ENCODE measurements at places on chromosomes 1 and 21. TPM values are rescaled to one million over a fixed set of nuclear protein-coding genes. Genes with fewer than 3 reads are reported as not detected.

The AADACL3 gene
- total RNA-seq: 13.5 TPM

The TSTD1 gene
- total RNA-seq: 123 TPM

The KCNC4 gene
- 15.8 TPM for total RNA-seq

The DAB1 gene
- 0.34 TPM for total RNA-seq

The LCE3D gene
- total RNA-seq: 27.1 TPM

The TAF1A gene
- 3.9 TPM for total RNA-seq

DNA sequence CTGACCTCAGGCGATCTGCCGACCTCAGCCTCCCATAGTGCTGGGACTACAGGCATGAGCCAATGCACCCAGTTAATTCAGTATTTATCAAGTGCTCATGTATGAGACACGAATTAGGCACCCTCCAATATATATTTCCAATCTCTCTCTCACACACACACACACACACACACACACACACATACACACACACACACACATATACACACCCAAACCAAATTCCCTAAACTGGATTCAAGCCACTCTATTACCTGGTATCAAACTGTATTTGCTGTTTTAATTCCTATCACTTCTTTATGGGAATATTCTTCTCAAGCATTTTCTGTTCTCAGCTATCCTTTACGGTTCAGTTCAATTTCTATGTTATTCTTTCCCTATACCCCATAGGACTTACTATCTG lies 8.5 kb downstream of the ZNF644 start:
- no peaks in the 10 kb centered on the region for H3K27me3 ChIP-seq
- DNase-seq: no peak
- no peak overlapping the region for H3K4me3 ChIP-seq
- H3K4me1 ChIP-seq: peaks cover 30% of the 10 kb centered on the region
- H3K36me3 ChIP-seq: no peaks in the 10 kb centered on the region

DNA sequence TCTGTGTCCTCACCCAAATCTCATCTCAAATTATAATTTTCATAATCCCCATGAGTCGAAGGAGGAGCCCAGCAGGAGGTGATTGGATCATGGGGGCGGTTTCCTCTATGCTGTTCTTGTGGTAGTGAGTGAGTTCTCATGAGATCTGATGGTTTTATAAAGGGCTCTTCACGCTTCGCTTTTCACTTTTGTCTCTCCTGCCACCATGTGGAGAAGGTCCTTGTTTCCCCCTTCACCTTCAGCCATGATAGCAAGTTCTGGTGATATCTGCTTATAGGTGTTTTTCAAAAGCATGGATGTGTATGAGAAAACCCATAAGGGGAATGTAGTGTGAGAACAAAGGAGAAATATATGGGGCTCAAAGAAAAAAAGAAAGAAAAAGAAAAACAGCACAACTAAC lies 405.9 kb upstream of the RGS18 start:
- H3K27ac ChIP-seq: no peak overlapping the region
- no peak overlapping the region for H3K4me3 ChIP-seq
- H3K27me3 ChIP-seq: no peaks in the 10 kb centered on the region
- DNase-seq: no peak

GRCh38 chr1:47230692-47231300 lies 1.2 kb downstream of the TAL1 start:
- peaks cover 35% of the 10 kb centered on the region for H3K4me1 ChIP-seq
- H3K4me3 ChIP-seq: peak overlapping the region; percentile 37
- no peaks in the 10 kb centered on the region for H3K36me3 ChIP-seq
- peak overlapping the region; percentile 60 for H3K27ac ChIP-seq

- H3K4me3 ChIP-seq: no peak overlapping the region
- peaks cover 36% of the 10 kb centered on the region for H3K4me1 ChIP-seq
- H3K27ac ChIP-seq: peak overlapping the region; percentile 47
- H3K36me3 ChIP-seq: no peaks in the 10 kb centered on the region
Observed at GRCh38 chr1:211632117-211632807, 43.2 kb downstream of the NEK2 start.

DNA sequence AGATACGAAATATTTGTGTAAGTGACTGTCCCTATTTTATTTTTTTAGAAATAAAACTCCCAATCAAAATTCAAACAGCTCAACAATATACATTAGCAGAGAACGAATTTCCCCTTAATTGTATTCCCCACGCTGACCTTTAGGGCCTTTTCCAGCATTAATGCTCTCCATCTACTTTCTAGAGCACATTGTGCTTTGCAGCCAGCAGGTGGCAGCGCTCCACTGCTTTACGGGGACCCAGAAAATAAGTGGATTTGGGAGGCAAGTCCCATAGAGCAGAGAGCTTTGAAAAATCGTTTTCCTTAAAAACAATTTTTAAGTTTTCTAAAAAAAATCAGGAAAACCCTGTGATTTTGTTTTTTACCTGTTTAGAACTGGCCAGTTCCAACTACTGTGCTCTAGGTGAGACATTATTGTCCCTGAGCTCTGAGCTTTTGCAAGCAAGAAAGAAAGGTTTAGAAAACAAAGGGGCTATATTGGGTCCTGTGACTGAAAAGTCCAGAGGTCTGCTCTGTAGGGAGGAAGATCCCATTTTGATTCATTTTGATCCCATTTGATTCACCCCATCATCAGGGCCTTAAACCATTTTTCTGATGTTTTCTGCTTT lies 144.4 kb upstream of the ZNF644 start:
- H3K27me3 ChIP-seq: no peaks in the 10 kb centered on the region
- no peak overlapping the region for H3K4me3 ChIP-seq
- no peak overlapping the region for H3K27ac ChIP-seq
- peaks cover 4% of the 10 kb centered on the region for H3K4me1 ChIP-seq
- no peaks in the 10 kb centered on the region for H3K36me3 ChIP-seq

DNA sequence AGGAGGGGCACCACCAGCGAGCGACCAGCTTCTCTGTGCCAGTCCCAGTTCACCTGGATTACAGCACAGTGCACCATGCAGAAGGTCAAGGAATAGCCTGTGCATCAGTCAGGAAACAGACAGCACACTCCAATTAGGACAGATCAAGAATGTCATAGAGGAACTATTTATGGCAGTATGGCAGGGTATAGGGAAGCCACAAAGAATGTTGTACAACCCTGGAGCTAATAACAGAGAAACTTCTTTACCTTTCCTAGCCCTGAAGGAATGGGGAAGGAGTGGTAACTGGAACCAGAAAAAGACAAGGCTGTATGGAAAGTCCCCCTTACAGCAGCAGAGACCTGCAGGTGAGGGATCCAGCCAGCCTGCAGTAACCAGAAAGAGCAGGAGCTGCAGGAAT lies 87.8 kb upstream of the USP24 start:
- no peak for DNase-seq
- H3K4me1 ChIP-seq: no peaks in the 10 kb centered on the region
- peaks cover 3% of the 10 kb centered on the region for H3K27me3 ChIP-seq
- no peak overlapping the region for H3K27ac ChIP-seq
- no peak overlapping the region for H3K4me3 ChIP-seq
- H3K36me3 ChIP-seq: no peaks in the 10 kb centered on the region

GRCh38 chr1:185297982-185298381 lies 19.1 kb downstream of the IVNS1ABP start:
- H3K27me3 ChIP-seq: no peaks in the 10 kb centered on the region
- H3K36me3 ChIP-seq: peaks cover 77% of the 10 kb centered on the region
- H3K4me1 ChIP-seq: peaks cover 4% of the 10 kb centered on the region
- no peak overlapping the region for H3K4me3 ChIP-seq

DNA sequence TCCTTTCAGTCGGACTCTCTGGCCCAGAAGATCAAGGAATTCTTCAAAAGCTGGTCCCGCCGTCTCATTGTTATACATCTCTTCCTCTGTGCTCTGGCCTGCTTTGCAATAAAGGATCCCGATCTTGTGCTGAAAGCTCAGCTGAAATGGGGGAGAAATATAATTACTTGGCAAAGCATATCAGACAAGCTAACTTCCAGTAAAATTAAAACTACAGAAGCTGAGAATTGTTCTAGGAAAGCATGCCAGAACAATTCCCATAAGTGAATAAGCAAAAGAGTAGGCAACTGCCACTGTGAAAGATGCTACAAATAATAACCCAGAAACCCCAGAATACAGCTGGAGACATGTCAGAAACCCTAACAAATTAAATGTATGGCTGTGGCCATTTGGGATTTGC lies 146.1 kb downstream of the SIPA1L2 start:
- no peak overlapping the region for H3K4me3 ChIP-seq
- peaks cover 3% of the 10 kb centered on the region for H3K4me1 ChIP-seq
- H3K27me3 ChIP-seq: no peaks in the 10 kb centered on the region
- no peak for DNase-seq

- no peaks in the 10 kb centered on the region for H3K27me3 ChIP-seq
- H3K4me1 ChIP-seq: no peaks in the 10 kb centered on the region
- H3K36me3 ChIP-seq: no peaks in the 10 kb centered on the region
- DNase-seq: no peak
- no peak overlapping the region for H3K27ac ChIP-seq
Observed at GRCh38 chr1:194039578-194039977, 853.2 kb upstream of the B3GALT2 start.

GRCh38 chr1:193418745-193419058 lies 232.3 kb upstream of the B3GALT2 start:
- no peaks in the 10 kb centered on the region for H3K36me3 ChIP-seq
- peak overlapping the region; percentile 33 for H3K4me3 ChIP-seq
- peaks cover 12% of the 10 kb centered on the region for H3K4me1 ChIP-seq
- no peak overlapping the region for H3K27ac ChIP-seq

- H3K27ac ChIP-seq: no peak overlapping the region
- H3K4me1 ChIP-seq: no peaks in the 10 kb centered on the region
- no peak for DNase-seq
- no peaks in the 10 kb centered on the region for H3K36me3 ChIP-seq
- no peaks in the 10 kb centered on the region for H3K27me3 ChIP-seq
- peak overlapping the region; percentile 13 for H3K4me3 ChIP-seq
Observed at GRCh38 chr1:209756615-209757445, 977 bp downstream of the TRAF3IP3 start.

GRCh38 chr1:235304549-235305451 lies 23.2 kb downstream of the ARID4B start:
- DNase-seq: no peak
- H3K27me3 ChIP-seq: no peaks in the 10 kb centered on the region
- peaks cover 23% of the 10 kb centered on the region for H3K4me1 ChIP-seq
- H3K4me3 ChIP-seq: no peak overlapping the region

GRCh38 chr21:27423038-27423437 lies 456.1 kb upstream of the ADAMTS5 start:
- no peak overlapping the region for H3K4me3 ChIP-seq
- H3K4me1 ChIP-seq: peaks cover 22% of the 10 kb centered on the region
- H3K27ac ChIP-seq: peak overlapping the region; percentile 59
- H3K27me3 ChIP-seq: no peaks in the 10 kb centered on the region
- peak; percentile 85 for DNase-seq
- H3K36me3 ChIP-seq: no peaks in the 10 kb centered on the region

DNA sequence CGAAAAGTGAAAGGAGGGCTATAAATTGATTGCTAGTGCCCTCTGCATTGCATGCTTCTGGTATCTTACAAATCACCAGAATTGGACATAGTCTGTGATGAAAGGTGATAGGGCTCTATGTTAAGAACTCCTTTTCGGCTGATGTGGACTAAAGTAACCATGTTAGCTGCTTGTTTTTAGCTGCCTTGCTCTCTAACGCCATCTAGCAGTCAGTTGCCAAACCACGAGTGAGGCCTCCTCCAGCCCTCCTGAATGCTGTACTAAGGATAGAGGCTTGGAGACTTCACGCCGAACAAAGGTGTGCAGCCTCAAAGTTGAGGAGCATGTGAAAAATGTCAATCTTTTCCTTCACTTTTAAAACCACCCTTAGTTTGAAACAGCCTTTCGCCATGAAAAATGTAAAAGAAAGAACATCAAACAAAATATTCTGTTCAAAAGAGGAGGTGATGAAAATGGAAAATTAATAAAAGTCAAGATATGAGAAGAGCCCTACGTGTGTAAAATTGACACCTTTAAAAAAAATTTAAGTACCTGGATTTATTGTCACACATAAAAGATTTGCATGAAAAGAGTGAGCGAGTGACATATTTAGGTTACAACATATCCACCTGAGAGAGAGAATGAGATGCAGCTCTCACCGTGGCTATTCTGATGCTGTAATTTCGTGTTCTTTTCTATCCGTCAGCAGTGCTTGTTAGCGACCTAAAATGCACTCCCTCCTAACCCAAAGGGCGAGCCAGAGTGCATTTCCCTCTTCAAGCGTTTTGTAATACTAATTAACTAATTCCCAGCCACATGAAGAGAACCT lies 8.1 kb downstream of the LRRC53 start:
- no peaks in the 10 kb centered on the region for H3K36me3 ChIP-seq
- H3K27ac ChIP-seq: no peak overlapping the region
- no peak for DNase-seq

DNA sequence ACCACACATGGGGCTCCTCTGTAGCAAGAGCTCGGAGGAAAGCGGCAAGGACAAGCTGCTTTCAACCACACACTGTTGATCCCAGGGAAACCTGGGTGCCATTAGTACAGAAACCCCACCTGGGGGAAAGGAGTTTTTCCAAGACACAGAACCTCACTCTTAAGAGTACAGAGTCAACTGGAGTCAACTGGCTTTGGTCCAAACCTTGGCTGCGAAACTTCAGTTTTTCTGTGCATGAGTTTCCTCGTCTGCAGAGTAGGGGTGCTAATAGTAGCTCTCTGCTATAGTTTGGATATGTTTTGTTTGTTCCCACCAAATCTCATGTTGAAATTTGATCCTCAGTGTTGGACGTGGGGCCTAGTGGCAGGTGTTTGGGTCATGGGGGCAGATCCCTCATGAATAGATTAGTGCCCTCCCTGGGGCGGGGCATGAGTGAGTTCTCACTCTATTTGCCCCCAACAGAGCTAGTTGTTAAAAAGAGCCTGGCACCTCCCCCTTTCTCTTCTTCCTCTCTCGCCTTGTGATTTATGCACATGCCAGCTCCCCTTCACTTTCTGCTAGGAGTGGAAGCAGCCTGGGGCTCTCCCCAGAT lies 161.1 kb downstream of the PIGK start:
- H3K36me3 ChIP-seq: no peaks in the 10 kb centered on the region
- no peak for DNase-seq
- H3K4me1 ChIP-seq: no peaks in the 10 kb centered on the region
- no peaks in the 10 kb centered on the region for H3K27me3 ChIP-seq

DNA sequence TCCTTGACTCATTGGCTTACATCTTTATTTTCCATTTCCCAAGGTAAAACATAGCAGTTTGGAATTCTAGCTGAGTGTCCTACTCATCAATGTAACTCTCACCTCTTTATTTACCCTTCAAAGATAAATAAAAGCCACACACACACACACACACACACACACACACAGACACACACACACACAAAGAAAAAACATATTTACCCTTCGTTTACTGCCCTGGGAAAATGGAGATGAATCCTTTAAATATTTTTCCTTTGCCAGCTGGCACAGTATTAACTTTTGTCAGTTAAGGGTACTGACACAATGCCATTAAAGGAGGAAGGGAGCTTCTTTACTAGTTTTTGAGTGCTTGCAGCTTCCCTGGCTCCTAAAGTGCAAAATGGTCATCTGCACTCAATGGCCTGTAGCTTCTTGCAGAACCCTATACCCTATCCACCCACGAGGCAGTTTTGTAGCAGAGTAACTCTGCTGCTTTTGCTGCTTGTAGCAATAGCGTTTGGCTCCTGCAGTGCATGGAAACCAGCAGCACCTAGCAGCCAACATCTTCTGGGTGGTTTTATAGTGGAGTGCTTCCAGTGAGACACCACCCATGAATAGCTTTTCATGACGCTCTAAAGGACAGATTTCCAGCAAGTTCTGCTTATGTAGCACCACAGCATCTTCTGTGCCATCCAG lies 103.7 kb downstream of the HS2ST1 start:
- no peak overlapping the region for H3K27ac ChIP-seq
- no peak overlapping the region for H3K4me3 ChIP-seq
- no peaks in the 10 kb centered on the region for H3K27me3 ChIP-seq
- H3K4me1 ChIP-seq: peaks cover 5% of the 10 kb centered on the region

Measured in suprapubic skin (tissue), 4 donors.